ENCODE measurements at places on chromosomes 1 and 21.

GRCh38 chr1:156129687-156130577 is 15.4 kb downstream of the LMNA start:
- peak; percentile 59 for DNase-seq

DNA sequence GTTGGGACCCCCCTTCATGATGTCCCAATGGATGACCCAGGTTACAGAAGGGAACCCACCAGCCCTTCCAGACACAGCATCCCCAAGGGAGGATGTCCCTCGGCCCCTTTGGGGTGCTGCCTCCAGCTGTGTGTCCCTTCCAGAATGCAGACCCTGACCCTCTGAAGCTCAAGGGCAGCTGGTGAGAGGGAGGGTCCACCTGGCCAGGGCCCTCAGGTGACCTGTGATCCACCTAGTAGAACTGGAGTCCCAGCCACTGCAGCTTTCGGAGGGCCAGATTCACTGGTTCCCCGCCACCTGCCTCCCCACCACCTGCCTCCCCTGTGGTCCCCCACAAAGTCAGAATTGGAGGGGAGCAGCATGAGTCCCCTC is 9.6 kb upstream of the TFF1 start:
- DNase-seq, result no peak

DNA sequence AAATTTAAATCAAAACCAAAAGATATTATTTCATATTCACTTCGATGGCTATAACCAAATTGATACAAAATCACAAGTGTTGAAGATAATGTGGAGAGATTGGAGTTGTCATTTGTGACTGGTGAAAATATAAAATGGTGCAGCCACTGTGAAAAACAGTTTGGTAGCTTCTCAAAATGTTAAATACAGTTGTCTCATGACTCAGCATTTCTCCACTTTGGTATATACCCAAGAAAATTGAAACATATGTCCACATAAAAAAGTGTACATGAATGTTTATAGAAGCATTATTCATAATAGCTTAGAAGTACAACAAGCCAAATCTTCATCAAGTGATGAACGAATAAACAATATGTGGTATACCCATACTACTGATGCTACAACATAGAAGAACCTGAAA is 318.5 kb downstream of the BRINP3 start:
- no peak for DNase-seq

- DNase-seq, result no peak
Observed at GRCh38 chr1:41735631-41736260, 183.0 kb downstream of the HIVEP3 start.

- DNase-seq, result no peak
Observed at GRCh38 chr1:19825298-19825697, 10.2 kb upstream of the RNF186 start.

DNA sequence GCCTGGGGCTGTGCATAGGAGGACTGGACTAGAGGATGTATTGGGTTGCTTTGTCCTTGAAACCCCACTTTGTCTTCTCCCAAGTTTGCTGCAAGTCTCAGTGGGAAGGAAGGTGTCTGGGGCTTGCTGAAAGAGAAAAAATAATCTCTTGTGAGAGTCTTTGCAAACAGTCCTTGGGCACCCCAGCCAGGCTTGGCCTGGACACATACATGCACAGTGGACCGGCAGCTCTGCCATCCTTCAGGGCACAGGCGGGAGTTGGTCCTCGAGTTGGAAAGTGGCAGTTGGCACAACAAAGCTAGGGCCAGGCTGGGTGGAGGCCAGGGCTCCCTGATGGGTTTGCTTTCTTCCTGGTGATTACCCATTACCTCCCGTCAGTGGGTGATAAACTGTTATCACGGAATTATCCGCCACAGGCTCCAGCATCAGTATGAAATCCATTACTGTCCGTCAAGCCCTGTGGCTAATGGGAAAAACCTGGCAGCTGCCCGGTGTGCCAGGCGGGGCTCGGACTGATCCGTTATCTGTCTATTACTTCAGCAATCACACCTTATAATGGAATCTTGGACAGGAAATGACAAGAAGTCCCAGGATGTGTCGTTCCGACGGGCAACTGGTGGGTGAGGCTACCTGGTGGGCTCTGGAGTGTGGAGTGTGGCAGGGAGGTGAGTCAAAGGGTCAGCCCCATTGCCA is 265.7 kb downstream of the GRIK3 start:
- no peak for DNase-seq

DNA sequence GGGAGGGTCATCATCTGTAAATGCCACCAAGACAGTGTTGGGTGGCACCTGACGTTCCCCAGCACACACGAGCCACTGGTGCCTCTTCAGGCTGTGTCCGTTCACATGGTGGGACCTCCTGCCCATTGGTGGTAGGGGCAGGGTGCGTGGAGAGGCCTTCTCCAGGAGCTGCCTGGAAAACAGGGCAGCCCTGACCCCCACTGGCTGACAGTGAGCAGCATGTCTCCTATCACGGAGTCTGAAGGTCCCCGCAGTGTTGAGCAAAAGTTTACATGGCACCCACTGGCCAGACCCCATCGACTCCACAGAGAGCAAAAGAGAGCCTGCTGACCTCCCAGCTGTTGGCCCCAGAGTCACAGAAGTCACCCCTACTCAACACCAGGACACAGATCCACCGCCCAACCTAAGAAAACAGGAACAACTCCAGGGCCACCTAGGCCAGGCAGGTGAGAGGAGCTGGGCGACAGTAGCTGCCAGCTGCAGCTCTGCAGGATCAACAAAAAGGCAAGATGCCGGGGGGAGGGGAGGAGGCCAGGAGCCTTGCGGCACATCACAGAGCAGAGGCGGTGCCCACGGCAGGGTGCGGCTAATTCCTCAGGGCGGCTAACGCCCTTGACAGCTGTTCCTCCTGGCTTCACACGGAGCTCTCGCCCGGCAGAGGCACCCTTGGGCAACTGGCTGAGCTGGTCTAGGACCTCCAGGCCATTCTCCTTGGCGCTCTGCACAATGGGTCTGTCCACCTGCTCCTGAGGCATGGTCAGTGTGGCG is 14.4 kb upstream of the IFI6 start:
- no peak for DNase-seq

GRCh38 chr1:166978821-166979220 is 3.5 kb upstream of the ILDR2 start:
- no peak for DNase-seq

GRCh38 chr1:106055855-106056254 is 1000.6 kb upstream of the PRMT6 start:
- DNase-seq, result no peak

DNA sequence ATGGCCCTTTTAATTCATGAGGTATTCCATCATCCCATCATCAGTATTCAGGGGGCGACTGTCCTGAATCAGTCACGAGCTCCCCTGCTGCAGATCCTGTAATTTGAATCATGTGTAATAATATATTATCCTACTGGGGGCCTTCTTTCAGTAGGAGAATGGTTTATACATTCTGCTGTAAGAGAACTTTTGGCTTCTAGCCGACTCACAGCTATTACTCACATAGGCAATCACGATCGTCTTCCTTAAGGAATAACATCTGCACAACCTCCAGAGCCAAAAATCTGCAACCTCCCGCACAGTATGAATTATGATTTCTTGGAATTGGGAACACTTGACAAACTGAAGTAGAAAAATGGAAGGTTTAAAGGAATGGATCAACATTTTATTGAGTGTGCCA is 343.0 kb downstream of the USP25 start:
- no peak for DNase-seq

DNA sequence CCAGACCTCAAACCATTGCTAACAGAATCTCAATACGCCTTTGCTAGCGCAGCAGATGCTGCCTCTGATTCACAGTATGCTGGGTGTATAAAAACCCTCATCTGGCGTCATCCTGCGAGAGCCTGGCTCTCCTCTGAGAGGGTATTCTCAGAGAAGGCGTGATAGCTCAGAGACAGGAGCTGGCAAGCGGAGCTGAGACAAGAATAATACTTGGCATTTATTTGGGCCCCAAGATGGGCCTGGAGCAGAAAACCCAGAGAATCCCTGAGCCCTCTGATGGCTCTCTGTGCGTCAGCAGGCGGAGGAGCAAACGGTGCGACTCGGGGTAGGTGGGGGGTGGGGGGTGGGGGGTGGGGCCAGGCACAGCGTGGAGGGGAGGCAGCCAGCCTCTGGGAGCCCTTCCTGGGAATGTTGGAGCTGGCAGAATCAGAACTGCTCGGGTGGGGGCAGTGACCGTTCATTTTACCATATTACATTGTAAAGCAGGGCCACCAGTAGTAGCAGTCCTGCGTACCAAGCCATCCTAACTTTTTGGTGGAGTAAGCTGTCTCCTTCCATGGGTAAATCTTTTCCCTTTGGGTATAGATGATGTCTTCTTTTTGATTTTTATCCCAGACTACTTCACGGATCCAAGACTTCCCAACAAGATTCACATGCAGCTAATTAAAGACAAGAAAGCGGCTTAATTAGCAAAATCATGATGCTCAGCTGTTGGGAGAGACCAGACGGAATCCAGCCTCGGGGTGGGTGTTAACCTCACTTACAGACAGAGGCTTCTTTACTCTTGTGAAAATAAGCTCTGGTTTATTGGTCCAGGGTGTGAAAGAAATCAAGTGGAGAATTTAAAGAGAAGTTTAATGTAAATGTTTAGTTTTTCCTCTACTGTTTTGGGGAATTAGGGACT is 7.1 kb downstream of the RIIAD1 start:
- no peak for DNase-seq

- no peak for DNase-seq
Observed at GRCh38 chr1:50415235-50416149, 7.8 kb downstream of the DMRTA2 start.

GRCh38 chr1:201517631-201518030 is 10.7 kb upstream of the CSRP1 start:
- DNase-seq, result no peak
